Muscle of back (tissue), 13 donors: ENCODE measurements at places on chromosomes 4 and X. TPM values are rescaled to one million over a fixed set of nuclear protein-coding genes. Genes with fewer than 3 reads are reported as not detected.
A peak's percentile ranks its signal among the peaks of the same experiment; 100 is the strongest.

DNA sequence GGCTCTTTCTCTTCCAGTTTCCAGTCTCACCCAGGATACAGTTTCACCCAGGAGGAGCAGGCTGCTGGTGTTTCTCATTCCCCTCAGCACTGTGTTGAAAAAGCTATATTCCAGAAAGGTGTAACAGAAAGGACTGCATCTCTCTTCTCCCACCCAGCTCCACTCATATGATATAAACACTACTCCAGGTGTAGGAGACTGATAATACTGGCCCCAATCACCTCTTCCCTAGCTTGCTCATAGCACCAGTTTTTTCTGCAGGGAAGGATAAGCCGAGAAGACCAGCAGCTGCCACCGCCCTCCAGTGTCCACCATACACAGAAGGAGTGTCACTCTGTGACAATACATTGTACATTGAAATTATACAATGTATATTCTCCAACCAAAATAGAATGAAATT lies 105.5 kb upstream of the STK26 start:
- DNase-seq = no peak

DNA sequence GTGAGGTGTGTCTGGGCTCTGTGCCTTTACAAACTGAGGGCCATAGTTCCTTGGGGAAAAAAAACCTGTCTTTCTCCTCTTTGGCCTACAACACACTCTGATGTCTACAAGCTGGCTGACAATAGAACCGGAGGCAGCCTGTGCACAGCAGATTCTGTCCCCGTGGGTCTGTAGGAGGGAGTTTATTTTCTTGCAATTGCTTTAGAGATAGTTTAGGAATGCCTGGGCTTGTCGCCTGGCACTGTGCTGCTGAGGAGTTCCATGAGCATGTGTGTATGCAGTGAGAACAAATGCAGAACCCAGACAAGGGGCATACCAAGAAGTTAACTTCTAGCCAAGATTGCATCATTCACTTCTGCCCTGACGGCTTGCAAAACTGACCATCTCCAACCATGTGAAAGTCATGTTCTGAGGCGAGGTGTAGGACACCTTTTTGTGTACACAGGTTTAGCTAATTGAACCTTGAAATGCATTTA lies 54.1 kb downstream of the CCNI start:
- no peak for DNase-seq

- DNase-seq = no peak
Measured at GRCh38 chrX:131987252-131987651, 35.9 kb upstream of the STK26 start.

DNA sequence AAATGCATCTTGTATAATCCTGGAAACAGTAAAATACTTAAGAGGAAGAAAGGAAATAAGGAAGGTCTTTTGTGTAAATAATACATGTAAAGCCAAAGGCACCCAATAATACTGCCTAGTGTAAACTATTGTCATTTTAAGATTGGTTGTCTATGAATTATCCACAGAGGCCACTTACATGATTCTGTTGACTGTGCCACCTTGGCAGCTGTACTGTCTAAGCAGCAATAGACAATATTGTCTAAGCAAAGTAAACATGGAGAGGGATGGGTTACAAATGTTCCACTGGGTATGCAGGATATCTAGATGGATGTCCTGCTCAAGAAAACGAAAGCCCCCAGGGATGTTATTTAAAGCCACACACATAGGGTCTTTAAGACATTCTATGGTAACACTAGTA lies 19.4 kb downstream of the BEND4 start:
- DNase-seq = no peak

GRCh38 chr4:124564121-124564520 lies 148.4 kb downstream of the ANKRD50 start:
- no peak for DNase-seq

- DNase-seq = peak; percentile 50
Measured at GRCh38 chrX:154486052-154486395, 391 bp downstream of the UBL4A start.

GRCh38 chr4:69066945-69067344 lies 29.3 kb upstream of the UGT2B7 start:
- no peak for DNase-seq

- DNase-seq = no peak
Measured at GRCh38 chrX:88863726-88864125, 116.7 kb downstream of the CPXCR1 start.

DNA sequence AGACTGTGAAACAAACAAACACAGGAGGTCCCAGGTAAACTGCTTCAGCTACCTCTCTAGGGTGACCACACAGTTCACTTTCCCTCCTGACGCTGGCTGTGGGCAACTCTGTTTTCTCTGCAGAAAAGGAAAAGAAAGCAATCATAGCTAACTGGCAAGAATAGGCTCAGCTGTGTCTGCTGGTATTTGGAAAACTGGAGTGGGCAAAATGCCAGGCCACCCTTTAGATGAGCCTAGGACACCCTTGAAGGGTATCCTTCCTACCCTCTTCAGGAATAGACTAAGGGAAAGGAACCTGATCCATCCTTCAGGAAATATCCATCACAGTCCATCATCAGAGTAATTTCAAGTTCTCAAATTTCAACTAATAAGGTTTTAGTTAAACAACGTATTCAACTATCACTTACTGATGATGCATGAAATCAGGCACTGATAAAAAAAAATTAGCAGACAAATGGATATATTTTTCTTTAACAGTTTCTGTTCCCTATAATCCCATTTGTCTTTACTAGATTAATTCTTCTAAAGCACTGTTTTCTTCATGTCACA lies 60.9 kb downstream of the CAMK2D start:
- no peak for DNase-seq

- DNase-seq = no peak
Measured at GRCh38 chr4:39539089-39539611, 11.9 kb upstream of the UGDH start.

GRCh38 chr4:149292425-149293007 lies 523.1 kb downstream of the IQCM start:
- DNase-seq = peak; percentile 82

- DNase-seq = peak; percentile 22
Measured at GRCh38 chrX:74383611-74384010, 37.7 kb upstream of the SLC16A2 start.

DNA sequence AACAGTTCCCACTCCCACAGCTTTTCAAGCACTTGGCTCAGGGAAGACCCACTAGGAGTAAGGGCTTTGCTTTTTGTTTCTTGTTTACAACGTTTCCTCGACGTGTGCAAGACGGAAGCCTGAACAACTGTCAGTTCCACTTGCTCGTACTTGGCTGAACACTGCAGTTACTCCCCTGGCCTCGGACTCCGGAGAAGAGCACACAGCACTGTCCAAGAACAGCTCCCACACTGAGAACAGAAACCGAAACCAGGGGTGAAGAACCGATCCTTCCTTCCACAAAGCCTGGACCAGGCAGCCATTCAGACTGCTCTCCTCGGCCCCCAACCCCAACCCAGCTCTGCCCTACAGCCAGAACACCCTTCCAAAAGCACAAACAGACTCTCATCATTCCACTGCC lies 25.5 kb downstream of the IRF2 start:
- peak; percentile 71 for DNase-seq

- DNase-seq = no peak
Measured at GRCh38 chrX:103666202-103667107, 20.0 kb downstream of the MORF4L2 start.

DNA sequence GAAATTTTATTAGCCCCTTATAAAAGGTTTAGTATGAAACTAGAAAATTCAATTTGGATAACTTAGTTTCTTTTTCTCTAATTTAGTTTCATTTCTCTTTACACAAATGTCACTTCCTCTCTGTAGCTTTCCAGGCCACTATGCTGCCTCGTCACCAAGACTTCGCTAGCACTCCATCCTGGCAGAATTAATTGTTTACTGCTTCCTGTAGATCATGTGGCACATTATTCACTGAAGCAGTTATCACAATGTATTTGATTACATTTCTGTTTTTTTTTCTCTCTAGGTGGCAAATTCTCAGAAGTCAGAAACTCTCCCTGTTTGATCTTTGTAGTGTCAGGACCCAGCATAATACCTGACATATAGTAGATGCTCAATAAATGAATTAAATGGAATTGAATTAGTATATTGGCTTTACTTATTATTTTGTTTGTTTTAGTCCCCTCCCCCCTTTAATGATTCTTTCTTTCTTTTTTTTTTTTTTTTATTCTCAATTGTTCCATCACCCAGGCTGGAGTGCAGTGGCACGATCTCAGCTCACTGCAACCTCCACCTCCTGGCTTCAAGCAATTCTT lies 9.3 kb upstream of the SAT1 start:
- no peak for DNase-seq

DNA sequence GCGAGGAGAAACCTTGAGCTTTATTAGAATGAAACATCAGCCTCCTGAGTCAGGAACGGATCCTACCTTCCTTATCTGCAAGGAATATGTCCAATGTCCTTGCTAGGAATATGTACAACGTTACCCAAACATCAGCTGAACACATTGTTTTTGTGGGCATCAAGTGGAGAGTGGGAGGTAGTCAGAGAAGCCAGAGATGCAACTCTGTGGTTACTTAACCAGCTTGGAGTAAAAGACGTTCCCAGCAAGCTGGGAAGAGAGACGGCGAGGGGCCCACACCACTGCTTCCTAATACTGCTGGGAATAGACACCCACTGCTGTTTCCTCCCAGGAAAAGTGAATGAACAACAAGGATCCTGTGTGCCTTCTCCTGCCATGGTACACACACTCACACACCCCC lies 74.4 kb upstream of the PLAC1 start:
- DNase-seq = no peak

- DNase-seq = no peak
Measured at GRCh38 chr4:71857713-71858451, 74.0 kb upstream of the GC start.

- peak; percentile 88 for DNase-seq
Measured at GRCh38 chr4:88697588-88698329, at the start of gene NAP1L5. Gene NAP1L5, minus strand, starts transcription at chr4:88697829. Its CDS starts 75 bp downstream, at chr4:88697754.

DNA sequence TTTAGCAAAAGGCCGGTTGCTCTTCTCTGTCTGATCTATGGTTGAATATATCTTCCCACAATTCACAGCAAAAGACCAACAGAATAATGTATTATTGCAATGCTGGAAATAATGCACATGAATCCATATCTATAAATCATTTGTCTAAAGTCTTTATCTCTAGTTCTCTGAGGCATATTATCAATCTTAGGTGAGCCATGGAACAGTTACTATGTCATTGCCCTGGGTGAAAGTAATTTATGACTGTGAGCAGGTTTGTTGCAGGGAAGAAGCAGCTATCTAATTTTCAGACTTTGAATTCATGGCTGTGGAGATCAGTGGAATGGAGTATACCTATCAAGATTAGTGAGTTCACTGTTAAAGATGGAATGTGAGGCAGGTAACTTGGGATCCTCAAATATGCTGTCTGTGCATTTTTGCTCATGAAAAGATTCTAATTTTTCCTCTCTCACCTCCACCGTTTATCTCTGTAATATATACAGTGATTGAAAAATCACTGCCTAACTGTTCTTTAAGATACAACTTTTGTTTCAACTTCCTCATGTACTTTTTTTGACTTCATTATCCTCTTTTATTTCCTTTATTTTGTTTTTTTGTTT lies 256.8 kb upstream of the ARSJ start:
- DNase-seq = no peak

DNA sequence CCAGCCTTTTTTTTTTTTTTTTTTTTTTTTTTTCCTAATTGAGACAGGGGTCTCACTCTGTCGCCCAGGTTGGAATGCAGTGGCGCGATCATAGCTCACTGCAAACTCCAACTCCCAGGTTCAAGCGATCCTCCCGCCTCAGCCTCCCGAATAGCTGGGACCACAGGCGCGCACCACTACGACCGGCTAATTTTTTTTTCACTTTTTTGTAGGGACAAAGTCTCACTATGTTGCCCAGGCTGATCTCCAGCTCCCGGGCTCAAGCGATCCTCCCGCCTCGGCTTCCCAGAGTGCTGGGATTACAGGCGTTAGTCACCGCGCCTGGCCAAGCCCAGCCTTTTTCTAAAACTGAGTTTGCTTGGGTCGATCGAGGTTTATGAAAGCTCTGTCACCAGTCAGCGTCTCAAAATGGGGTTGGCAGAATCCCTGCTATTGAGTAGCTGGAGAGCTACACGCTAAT lies 1.3 kb upstream of the OTUD5 start:
- peak; percentile 76 for DNase-seq

DNA sequence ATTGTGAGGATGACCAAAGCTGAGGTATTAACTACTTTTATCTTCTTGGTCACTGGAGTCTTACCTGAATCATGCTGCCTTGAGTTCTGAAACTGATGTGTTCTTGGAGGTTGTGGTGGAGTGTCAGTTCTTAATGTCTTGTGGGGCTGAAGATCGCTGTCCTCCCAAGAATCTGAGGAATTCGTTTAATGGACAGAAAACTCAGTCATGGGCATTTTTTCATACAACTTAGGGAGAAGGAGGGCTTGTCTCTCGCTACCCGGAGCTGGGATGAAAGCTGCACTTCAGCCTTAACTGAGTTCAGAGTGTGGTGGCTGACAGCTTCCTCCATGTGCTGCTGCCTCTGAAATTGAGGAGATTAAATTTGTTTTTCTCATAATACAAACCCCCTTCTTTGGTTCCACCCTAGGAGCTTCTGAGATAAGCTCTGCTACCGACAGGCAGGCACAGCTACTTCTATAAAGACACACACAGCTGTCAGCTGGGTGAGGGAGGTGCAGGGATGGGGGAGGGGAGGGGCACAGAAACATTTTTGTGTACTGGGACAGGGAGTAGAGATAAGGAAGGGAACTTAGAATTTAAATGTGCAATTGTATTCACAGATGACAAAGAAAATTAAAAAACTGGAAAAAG lies 30.8 kb downstream of the RBBP7 start:
- no peak for DNase-seq

DNA sequence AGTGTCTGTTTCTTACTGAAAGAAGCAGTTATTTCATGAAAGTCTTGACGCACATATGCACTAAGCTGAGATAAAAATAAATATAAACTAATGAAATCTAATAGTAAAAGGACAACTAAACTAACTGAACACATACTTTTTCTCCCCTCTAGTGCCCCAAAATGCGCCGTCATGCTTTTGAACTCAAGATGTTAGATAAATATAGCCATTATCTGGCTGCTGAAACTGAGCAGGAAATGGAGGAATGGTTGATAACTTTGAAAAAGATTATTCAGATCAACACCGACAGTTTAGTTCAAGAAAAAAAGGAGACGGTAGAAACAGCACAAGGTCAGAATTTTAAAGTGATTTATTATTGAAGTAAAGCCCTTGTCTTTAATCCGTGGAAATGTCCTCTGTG lies 70.2 kb downstream of the DOCK11 start:
- no peak for DNase-seq

GRCh38 chr4:123319639-123320038 lies 77.0 kb upstream of the SPRY1 start:
- DNase-seq = no peak

DNA sequence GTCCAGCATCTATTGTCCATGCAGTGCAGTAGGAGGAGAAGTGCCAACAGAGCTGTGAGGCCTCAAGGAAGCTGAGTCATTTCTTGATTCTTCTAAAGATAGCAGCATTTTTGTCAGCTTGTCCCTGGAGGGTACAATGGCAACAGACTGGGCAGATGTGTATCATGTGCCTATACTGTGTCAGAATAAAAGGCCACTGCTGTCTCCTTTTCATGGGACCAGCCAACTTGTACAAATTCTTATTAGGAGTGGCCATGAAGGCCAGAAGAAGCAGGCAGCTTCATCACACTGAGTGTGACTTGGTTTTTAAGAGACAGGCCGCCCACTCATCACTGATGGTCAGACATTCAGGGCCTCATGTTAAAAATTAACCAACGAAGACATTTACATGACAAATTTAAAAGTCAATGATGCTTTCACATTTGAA lies 185.0 kb upstream of the FAM241A start:
- no peak for DNase-seq

The ATRX gene
- polyA plus RNA-seq = 48.6 TPM

The POLR2B gene
- 77.8 TPM for polyA plus RNA-seq

The TAB3 gene
- 9.6 TPM for polyA plus RNA-seq

The VEGFC gene
- 10.4 TPM for polyA plus RNA-seq

The GPR34 gene
- polyA plus RNA-seq = 9.0 TPM

The PLK4 gene
- 7.3 TPM for polyA plus RNA-seq

The GPC4 gene
- 88.0 TPM for polyA plus RNA-seq

The ZNF157 gene
- polyA plus RNA-seq = 0.25 TPM

The LRP2BP gene
- 2.4 TPM for polyA plus RNA-seq
